ENCODE measurements at places on chromosomes 7 and 10.

- DNase-seq: no peak
These were observed 123.7 kb upstream of the ASAH2 start for GRCh38 chr10:50375051-50375452.

DNA sequence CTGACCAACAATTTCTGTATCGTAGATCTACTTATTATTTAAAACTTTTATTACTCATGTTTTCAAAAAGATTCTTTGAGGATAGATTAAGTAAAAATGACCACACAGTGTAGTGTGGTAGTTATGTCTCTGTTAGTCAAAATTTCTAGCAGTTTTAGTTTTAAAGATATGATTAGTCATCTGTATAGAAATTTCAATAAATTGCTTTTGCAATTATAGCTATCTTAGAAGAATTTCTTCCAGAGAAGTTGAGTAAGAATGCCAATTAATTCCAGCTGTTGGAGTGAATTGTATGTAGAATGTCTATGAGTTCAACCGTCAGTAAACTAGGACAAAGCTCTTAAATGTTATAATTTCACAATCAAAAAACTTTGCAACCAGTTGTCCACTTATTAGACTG lies 229.7 kb downstream of the CDK14 start:
- no peak for DNase-seq

DNA sequence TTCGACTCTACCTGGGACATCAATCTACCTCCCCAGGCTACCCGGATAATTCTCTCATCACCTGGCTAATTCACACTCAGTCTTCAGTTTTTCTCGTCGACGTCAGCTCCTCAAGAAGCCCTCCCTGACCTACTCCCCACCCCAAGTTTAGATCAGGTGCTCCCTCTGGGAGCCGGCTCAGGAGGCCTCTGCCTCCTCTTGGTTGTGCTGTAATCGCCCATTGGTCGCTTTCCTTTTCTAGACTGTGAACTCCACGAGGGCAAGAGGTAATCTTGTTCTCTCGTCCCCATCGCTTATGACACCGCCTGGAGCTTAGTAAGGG lies 461 bp upstream of the WIPF3 start:
- no peak for DNase-seq

DNA sequence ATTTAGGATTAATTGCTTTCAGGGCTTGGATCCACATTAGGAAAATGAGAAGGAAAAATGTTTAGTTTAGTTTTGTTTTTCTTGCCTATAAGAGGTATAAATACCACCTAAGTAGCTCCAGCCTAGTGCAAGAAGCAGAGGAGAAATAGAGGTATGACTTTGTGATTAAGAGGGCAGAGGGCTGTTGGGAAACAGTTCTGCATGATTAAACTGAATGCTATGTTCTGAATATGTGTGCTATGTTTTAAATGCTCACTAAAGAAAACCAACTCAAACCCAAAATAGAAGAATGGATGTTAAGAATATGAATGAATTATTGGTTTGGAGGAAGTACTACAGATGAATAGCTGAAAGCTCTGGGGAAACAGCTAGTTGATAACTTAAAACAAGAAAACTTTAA lies 7.6 kb downstream of the CALCR start:
- DNase-seq: no peak

- no peak for DNase-seq
These were observed 174.4 kb upstream of the SHH start for GRCh38 chr7:155986497-155987160.
